ENCODE measurements at places on chromosomes 6 and 20. TPM values are rescaled to one million over a fixed set of nuclear protein-coding genes. Genes with fewer than 3 reads are reported as not detected.

GRCh38 chr6:451336-451735 is 59.8 kb downstream of the IRF4 start:
- no peaks in the 10 kb centered on the region for H3K36me3 ChIP-seq
- H3K4me3 ChIP-seq: no peak overlapping the region
- no peak for DNase-seq
- no peaks in the 10 kb centered on the region for H3K4me1 ChIP-seq

- peak overlapping the region; percentile 87 for H3K4me3 ChIP-seq
- no peaks in the 10 kb centered on the region for H3K27me3 ChIP-seq
- DNase-seq: no peak
- H3K36me3 ChIP-seq: no peaks in the 10 kb centered on the region
- H3K4me1 ChIP-seq: peaks cover 36% of the 10 kb centered on the region
These were observed 1.9 kb downstream of the CITED2 start for GRCh38 chr6:139372326-139373153.

DNA sequence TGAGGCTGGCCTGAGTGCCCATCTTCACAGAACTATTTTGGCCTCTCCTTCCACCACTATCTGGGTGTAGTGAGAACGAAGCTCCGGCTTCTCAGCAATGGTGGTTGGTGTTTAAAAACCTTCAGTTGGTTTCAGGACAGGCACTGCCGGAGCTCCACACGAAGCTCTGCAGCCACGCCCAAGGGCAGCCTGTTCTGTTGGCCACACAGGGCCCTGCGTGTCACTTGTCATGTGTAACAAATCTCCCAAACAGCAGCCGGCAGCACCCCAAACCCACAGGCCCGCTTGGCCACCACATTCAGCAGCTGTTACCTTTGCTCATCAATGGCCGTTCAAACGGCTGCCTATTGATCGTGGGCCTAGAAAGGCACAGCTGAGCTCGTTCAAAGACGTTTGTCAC is 97.5 kb downstream of the ERMARD start:
- H3K4me3 ChIP-seq: no peak overlapping the region
- H3K4me1 ChIP-seq: no peaks in the 10 kb centered on the region
- H3K27me3 ChIP-seq: no peaks in the 10 kb centered on the region
- no peak for DNase-seq
- no peak overlapping the region for H3K27ac ChIP-seq

DNA sequence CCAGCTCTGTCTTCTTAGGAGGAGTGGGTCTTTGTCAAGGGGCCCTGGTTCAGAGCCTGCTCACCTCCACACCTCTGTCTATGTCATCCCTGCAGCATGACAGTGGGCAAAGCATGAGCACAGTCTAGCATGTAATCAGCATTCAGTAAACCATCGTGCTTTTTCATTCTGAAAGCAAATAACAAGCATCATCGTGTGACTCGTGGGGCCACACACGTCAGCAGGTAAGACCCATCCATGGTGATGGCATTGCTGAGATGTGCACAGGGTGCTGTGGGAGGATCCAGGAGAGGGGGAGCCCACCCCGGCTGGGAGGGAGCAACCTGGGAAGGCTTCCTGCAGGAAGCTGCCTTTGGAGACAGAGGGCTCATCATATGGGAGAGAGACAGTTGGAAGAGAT is 106.7 kb downstream of the TMEM242 start:
- H3K36me3 ChIP-seq: no peaks in the 10 kb centered on the region
- no peaks in the 10 kb centered on the region for H3K27me3 ChIP-seq
- no peak overlapping the region for H3K4me3 ChIP-seq
- DNase-seq: no peak
- H3K4me1 ChIP-seq: peaks cover 7% of the 10 kb centered on the region

GRCh38 chr6:35166116-35166515 is 25.0 kb upstream of the TCP11 start:
- no peaks in the 10 kb centered on the region for H3K36me3 ChIP-seq
- H3K4me3 ChIP-seq: no peak overlapping the region
- H3K27ac ChIP-seq: no peak overlapping the region
- no peak for DNase-seq
- H3K27me3 ChIP-seq: no peaks in the 10 kb centered on the region

DNA sequence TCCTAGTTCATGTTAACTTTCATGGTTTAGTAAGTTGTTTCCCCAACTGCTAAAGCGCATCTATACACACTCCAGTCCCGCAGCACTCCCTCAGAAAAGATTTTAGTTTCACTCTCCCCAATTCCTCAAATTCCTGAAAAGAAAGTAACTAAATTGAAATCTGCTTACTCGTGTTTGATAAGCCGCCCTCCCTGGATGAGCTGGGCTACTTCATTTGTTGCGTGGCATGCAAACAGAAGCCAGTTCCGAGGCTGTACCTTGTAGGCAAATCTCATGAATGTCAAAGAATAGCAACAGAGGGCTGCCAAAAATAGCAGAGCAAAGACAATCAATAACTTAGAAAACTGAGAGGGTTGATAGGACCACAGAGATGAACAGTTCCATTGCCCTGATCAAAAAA is 16.9 kb downstream of the MPC1 start:
- H3K27me3 ChIP-seq: no peaks in the 10 kb centered on the region
- DNase-seq: no peak
- peaks cover 33% of the 10 kb centered on the region for H3K4me1 ChIP-seq
- H3K4me3 ChIP-seq: no peak overlapping the region
- H3K36me3 ChIP-seq: peaks cover 6% of the 10 kb centered on the region

GRCh38 chr6:159608961-159609651 is 83.9 kb downstream of the SOD2 start:
- DNase-seq: no peak
- H3K27me3 ChIP-seq: no peaks in the 10 kb centered on the region
- no peaks in the 10 kb centered on the region for H3K4me1 ChIP-seq

DNA sequence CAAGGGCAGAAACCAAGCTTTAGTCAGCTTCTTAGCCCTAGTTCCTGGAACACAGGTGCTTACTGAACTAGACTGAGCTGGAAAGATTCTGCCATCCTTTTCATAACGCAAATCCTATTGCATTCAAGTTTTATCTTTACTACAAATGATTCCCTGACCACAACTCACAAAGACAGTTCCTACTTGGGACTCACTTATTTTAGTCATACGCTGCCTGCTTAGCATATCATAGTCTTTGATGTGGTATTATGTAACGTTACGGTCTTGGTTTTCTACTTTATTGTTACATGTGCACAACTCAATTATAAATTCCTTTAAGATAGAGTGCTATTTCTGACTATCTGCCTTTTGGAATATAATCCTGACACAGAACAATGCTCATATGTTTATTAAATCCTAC is 59.1 kb downstream of the BLOC1S5 start:
- DNase-seq: no peak
- H3K4me1 ChIP-seq: no peaks in the 10 kb centered on the region
- no peak overlapping the region for H3K27ac ChIP-seq
- H3K36me3 ChIP-seq: no peaks in the 10 kb centered on the region
- no peaks in the 10 kb centered on the region for H3K27me3 ChIP-seq

GRCh38 chr20:13105864-13106457 is 97.2 kb downstream of the SPTLC3 start:
- H3K4me3 ChIP-seq: no peak overlapping the region
- DNase-seq: no peak
- no peaks in the 10 kb centered on the region for H3K36me3 ChIP-seq
- H3K27me3 ChIP-seq: no peaks in the 10 kb centered on the region
- no peak overlapping the region for H3K27ac ChIP-seq

DNA sequence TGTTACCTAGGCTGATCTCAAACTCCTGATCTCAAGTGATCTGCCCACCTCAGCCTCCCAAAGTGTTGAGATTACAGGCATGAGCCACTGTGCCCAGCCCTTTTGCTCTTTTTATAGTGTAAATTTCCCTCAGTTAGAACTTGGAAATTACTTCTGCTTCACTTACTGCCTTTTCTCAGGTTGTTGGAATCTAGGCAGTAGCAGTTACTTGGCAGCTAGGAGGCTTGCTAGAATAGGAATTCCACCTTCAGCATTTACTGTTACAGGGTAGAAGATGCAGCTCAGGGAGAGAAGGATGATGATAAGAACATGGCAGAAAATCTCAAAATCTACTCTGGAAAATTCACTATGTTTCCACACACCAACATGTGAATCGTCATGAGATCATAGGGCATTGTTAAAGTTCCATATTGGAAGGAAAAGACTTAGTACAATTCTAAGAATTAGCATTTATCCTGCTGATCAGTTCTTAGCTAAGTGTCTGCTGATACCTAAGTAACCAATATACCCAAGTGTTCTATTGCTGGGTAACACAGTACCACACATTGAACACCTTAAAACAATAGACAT is 182.2 kb downstream of the SLC16A10 start:
- peaks cover 15% of the 10 kb centered on the region for H3K4me1 ChIP-seq
- peaks cover 3% of the 10 kb centered on the region for H3K36me3 ChIP-seq
- no peaks in the 10 kb centered on the region for H3K27me3 ChIP-seq
- DNase-seq: no peak
- H3K27ac ChIP-seq: no peak overlapping the region

- no peak overlapping the region for H3K27ac ChIP-seq
- no peaks in the 10 kb centered on the region for H3K4me1 ChIP-seq
- H3K36me3 ChIP-seq: no peaks in the 10 kb centered on the region
- H3K4me3 ChIP-seq: no peak overlapping the region
These were observed 79.6 kb downstream of the IPCEF1 start for GRCh38 chr6:154276810-154277628.

- H3K4me1 ChIP-seq: peaks cover 9% of the 10 kb centered on the region
- no peaks in the 10 kb centered on the region for H3K27me3 ChIP-seq
- no peak overlapping the region for H3K4me3 ChIP-seq
- H3K36me3 ChIP-seq: no peaks in the 10 kb centered on the region
These were observed 10.4 kb downstream of the SRC start for GRCh38 chr20:37356387-37356786.

- no peaks in the 10 kb centered on the region for H3K27me3 ChIP-seq
- no peak for DNase-seq
- no peak overlapping the region for H3K4me3 ChIP-seq
These were observed 42.8 kb upstream of the LOC128125822 start for GRCh38 chr6:63529498-63529897.

GRCh38 chr20:49677777-49678758 is 35.6 kb downstream of the B4GALT5 start:
- DNase-seq: peak; percentile 30
- H3K4me3 ChIP-seq: peak overlapping the region; percentile 1
- no peaks in the 10 kb centered on the region for H3K27me3 ChIP-seq
- H3K36me3 ChIP-seq: no peaks in the 10 kb centered on the region
- peak overlapping the region; percentile 91 for H3K27ac ChIP-seq

Gene C6orf52
- total RNA-seq: 2.8 TPM

Gene GHRH
- not detected for total RNA-seq

Gene C6orf132
- not detected for total RNA-seq

Gene FAM209A
- total RNA-seq: not detected

Gene KCNK17
- total RNA-seq: not detected

Gene CFAP206
- total RNA-seq: not detected

Gene SCUBE3
- 0.05 TPM for total RNA-seq

Measured in gastrocnemius medialis (tissue), 4 donors.